Common myeloid progenitor, CD34-positive (primary cell): ENCODE measurements at places on chromosomes 3 and 15.

DNA sequence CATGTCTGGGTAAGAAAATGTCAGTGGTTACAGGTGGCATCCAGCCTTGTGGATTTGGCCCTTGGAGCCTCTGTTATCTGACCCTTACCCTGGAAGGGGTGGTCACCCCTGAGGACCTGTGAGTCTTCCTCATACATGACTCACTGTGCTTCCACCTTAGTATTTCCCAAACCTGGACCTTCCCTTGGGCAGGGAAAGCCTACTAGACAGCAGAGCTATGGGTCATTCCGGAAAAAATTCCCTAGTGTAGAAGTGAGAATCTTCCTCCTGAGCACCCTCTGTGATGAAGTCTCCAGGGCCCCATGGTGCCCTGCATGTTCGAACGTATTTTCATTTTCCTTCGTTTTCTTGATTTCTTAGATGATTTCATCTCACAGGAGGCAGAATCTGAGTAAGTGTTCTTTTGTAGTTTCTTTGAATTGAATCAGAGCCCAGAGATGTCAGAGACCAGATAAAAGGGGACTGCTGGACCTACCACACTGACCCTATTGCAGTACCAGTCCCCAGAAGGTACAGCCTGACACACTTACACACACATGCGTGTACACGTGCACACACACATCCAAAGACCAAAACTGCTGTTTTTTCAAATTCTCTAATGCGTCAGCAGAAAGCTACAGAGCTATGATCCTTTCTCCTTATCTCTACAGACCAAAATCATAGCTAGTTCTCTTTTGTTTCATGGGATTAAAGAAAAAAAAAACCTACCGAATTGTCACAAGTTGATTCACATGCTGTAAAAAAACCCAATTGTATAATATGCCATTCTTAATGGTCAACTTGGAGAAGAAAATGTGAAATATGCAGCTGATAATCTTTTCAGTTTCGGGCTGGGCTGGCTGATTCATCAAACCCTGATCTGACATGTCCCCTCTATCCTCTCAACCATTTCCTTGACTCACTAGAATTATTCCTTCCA, 50.5 kb upstream of the ARHGEF3 start:
- DNase-seq: no peak

- DNase-seq: no peak
These were observed 7.6 kb downstream of the SMAD3 start for GRCh38 chr15:67072958-67073357.

DNA sequence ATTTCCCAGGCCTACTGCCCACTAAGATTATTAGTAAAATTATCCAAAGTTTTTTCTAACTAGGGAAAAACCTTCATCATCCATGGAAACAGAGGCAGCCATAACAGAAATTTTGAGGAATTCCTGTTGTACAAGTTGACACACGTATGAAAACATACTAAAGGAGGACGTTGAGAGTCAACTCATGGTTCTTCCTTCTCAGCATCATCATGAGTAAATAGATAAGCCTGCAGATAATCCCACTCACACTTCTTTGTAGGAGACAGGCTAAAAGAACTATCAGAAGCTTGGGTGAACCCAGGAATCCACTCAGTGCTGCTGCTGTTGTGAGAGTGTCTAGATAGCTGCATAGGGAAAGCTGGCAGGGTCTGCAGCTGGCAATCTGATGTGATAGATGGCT, 694.8 kb upstream of the NR2F2 start:
- no peak for DNase-seq

- no peak for DNase-seq
These were observed 127.0 kb downstream of the EPHB1 start for GRCh38 chr3:134922101-134922500.

DNA sequence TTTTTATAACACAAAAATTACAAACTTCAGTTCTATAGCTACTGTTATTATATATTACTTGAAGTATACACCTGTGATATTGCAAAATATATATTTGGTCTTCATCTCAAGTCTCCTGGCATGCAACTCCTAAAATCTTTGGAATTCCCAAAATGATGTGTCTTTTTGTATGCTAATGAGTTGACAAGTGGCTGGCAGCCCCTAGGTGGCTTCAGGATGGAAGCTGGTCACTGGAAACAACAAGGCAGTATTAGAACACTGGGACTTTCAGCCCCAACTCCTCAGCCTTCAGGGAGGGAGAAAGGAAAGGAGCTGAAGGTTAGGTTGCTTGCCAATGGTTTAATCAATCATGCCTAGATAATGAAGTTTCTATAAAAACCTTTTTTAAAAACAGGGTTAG, 112.0 kb downstream of the SCAPER start:
- DNase-seq: no peak

DNA sequence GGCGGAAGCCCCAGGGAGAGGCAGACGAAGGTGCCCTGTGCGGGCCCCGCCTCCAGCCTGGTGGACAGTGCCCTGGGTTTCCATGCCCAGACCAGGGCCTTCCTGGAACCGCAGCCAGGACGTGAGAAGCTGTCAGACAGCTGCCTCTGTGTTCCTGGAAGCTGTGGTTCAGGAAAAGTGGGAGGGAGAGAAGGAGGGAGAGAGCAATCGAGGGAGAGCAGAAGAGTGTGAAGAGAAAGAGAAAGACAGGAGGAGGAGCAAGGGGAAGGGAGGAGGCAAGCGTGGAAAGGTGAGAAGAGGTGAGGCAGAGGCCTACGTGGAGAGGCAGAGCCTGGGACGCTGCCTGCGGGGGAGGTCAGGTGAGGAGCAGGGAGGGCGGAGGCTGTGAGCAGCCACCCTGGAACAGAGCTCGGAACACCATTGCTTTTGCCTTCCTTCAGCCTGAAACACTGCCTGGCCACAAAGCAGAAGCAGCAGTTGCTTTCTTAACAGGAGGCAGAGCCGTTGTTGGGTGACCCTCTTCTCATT, 18.6 kb downstream of the ZDHHC19 start:
- peak; percentile 66 for DNase-seq

- no peak for DNase-seq
These were observed 65.7 kb downstream of the OCA2 start for GRCh38 chr15:28033443-28033842.

DNA sequence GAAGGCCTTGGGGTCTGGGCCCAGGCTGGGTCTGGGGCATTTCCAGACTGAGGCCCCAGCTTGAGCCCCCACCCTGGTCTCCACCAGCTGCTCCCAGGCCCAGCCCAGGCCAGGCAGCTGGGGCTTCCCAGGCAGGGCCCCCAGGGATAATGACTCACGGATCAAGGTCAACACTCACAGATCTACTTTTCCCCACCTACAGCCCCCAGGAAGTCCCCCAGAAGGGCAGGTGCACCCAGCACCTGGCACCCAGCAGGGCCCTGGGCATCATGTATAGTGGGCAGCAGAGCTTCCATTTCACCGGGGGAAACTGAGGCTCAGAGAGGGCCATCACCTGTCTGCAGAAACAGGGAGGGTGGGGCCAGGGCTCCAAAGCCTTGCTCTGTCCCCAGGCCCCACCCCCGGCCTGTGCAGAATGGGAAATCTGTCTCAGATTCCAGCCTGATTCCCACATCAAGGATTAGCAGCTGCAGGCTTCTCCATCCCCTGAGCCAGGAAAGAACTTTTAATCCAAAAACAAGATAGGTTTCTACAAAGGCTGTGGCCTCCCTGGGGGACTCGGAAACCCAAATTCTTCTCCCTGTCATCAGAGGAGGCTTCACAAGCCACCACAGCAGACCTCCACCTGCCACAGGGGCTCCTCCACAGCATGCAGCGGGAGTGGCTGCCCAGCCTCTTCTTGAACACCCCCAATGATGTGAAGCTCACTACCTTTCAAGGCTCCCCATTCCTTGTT, 49.8 kb downstream of the IQSEC1 start:
- no peak for DNase-seq

- DNase-seq: no peak
These were observed 435 bp downstream of the RAB27A start for GRCh38 chr15:55289011-55289745.

DNA sequence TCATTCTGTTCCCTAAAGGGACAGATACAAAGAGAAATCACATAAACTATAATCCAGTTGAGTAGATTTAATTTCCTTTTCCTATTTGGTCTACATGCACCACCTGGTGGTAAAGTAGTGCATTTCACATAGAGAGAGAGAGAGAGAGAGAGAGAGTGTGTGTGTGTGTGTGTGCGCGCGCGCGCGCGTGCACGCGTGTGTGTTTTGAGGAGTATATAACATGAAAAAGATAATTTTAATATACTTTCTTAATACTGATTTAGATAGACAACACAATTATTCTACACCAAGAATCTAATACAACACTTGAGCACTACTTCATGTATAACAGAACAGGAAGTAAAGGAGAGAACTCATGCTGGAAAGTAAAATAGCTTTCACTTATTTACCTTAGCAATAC, 1.1 kb upstream of the FGF7 start:
- peak; percentile 63 for DNase-seq

- peak; percentile 19 for DNase-seq
These were observed 16.8 kb upstream of the CRBN start for GRCh38 chr3:3196148-3196861.

GRCh38 chr3:104648823-104649222, 717.9 kb upstream of the ALCAM start:
- DNase-seq: no peak

GRCh38 chr15:98863983-98864382, 143.6 kb downstream of the PGPEP1L start:
- DNase-seq: no peak

DNA sequence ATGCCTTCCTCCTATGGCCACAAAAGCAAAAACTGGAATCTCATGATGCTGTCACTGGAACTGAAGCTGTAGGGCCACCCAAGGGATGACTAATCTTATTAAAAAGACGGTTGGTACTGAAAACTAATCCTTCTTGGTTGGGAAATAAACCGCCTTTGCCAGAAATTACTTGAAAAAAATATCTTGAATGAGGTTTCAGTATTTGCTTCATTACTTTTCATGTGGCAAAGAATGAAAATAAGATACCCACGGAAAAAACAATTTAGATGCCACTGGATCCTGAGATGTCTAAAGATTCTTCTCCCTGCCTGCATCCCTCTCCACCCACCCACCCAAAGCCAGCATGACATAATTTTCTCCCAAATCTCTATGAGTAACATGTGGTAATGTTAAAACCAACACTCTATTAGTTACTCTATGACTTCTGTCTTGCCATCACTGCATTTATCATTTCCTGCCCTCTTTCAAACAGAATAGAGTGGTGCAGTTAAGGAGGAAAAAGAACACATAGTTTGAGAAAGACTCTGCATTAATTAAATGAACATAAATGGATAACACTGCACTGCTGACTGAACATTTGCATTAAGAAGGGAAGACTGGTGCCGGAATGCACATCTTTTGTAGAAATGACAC, 111.8 kb upstream of the DPH6 start:
- DNase-seq: no peak

GRCh38 chr15:59618406-59618805, 6.8 kb downstream of the GCNT3 start:
- no peak for DNase-seq

- DNase-seq: no peak
These were observed 446.7 kb upstream of the PROK2 start for GRCh38 chr3:72231439-72232196.
